WERI-Rb-1 (cell line): ENCODE measurements at places on chromosomes 2 and 18.

- no peak for DNase-seq
Observed at GRCh38 chr2:149004836-149005235, 33.7 kb upstream of the LYPD6B start.

DNA sequence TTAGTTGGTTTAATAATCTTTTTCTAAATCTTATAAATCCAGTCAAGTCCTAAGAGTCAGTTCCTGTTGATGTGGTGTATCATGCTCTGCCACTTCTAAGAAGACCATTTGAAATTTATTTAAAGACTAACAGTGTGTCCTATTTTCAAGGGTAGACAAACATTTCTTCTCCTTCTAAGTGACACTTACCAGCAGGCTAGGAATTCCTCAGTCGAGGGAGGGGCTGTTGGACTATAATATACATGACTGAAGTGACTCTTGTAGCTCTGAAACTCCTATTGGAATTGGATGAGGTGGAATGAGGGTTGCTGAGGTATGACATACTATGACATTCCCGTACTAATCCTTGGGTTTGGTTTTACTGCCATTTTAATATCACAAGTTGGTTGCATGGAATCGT is 30.6 kb downstream of the ITGB6 start:
- no peak for DNase-seq

DNA sequence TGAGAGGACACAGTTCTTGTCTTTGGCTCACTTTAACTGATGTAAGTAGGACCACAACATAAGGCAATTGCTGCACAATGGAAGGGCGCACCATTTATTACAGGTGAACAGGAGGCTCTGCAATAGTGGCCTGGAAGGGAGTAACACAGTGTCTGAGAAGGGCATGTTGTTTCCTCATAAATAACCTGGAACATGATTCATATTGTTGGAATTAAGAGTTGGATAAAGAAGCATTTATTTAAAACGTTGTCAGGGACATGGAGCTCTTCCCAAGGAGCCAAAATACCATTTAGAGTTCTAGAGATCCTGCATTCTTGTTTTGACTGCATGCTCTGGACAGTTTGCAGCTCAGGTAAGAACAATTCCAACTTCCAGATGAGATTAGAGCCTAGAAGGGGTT is 110.4 kb downstream of the PLCL1 start:
- no peak for DNase-seq

GRCh38 chr18:12803069-12803936 is 80.7 kb downstream of the PTPN2 start:
- DNase-seq: no peak

DNA sequence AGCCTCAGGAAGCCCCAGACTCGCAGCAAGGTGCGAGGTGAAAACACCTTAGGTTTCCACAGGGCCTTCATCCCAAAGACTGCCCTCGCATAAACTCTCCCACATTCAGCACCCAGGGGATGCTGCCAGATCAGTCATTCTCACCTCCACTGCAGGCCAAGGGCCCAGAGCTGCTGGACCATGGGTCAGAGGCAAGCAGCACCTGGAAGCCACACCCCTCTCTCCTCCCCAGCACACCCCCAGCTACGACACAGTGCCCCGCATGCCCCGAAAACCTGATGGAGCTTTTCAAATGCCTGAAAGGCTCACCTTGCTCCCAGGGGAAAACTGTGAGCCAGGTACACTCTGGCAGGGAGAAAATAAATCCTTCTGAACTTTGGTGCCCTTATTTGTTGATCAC is 31.9 kb upstream of the LDLRAD4 start:
- no peak for DNase-seq

GRCh38 chr2:186422226-186422625 is 63.8 kb upstream of the ZC3H15 start:
- DNase-seq: no peak

DNA sequence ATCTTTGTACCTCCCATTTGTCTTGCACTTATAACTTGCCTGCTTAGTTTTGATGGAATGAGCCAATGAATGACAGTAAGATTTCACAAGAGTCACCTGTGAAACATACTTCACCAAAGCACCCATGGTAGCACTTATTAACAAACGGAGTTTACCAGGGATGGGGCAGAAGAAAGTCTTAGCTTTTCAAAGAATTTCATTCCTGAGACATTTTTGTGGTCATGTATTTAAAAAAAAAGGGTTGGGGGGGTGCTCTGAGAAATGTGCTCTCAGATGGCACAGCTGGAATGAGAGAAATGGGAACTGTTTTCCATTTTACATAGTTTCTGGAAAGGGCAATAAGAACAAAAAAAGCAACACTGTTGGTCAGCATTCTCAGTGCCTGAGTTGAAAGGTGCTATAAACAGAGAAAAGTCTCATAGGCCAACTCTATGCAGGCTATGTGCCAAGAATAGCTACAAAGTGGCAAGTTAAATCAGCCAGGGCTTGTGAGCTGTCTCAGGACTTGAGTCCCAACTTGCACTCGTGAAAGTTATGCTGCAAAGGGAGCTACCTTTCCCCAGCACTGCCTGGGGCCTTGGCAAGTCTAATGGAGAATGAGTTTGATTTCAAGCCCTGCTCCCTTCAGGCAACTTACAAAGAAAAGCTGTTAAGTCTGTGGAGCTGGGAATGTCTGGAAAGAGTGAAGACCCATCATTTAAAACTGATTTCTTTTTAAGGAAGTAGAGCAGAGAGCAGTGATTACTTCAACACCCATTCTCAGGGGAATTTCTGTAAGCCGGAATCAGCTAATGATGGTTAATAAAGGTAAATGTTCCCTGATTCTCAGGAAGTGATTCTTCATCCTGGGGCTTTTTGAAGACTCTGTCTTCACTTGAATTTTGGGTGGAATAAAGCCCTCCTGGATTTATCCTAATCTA is 170.6 kb downstream of the SLC8A1 start:
- DNase-seq: no peak

DNA sequence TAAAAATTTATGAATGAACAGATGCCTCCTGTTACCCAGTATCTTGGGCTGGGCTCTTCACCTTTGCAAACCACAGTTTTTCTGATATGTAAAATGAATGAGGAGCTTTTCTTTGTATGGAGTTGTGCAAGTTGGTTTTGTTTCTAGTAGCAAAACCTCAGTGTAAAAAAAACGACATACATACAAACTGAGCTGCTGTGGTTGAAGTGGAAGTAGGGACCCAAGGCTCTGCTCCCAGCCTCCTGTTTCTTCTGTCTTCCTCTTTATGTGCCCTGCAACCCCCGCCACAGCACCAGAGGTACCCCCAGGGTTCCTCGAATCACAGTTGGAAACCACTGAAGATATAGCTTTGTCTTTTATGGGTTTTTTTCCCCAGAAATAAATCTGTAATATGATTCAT is 118.1 kb downstream of the MYO1B start:
- no peak for DNase-seq

DNA sequence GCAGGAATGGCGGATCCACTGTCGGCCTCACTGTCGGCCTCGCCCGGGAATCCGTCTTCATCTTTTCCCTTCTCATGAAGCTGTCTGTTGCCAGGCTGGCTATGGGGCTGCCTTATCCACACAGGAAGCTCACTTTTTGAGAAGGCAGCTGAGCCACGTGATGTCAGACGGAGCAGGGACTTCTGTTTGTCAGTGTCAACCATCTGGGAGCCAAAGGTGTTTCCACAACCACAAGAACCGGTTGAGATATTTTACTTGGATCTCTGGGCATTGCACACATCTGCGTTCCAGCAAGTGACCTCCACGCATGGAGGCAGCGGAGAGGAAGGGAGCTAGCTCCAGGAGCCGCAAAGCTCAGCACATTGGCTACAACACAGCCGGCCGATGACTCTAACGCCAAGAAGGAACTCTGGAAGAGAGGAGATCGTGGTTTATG is 27.4 kb upstream of the TAF1B start:
- peak; percentile 24 for DNase-seq

- no peak for DNase-seq
Observed at GRCh38 chr18:5539391-5539790, 4.4 kb downstream of the EPB41L3 start.

DNA sequence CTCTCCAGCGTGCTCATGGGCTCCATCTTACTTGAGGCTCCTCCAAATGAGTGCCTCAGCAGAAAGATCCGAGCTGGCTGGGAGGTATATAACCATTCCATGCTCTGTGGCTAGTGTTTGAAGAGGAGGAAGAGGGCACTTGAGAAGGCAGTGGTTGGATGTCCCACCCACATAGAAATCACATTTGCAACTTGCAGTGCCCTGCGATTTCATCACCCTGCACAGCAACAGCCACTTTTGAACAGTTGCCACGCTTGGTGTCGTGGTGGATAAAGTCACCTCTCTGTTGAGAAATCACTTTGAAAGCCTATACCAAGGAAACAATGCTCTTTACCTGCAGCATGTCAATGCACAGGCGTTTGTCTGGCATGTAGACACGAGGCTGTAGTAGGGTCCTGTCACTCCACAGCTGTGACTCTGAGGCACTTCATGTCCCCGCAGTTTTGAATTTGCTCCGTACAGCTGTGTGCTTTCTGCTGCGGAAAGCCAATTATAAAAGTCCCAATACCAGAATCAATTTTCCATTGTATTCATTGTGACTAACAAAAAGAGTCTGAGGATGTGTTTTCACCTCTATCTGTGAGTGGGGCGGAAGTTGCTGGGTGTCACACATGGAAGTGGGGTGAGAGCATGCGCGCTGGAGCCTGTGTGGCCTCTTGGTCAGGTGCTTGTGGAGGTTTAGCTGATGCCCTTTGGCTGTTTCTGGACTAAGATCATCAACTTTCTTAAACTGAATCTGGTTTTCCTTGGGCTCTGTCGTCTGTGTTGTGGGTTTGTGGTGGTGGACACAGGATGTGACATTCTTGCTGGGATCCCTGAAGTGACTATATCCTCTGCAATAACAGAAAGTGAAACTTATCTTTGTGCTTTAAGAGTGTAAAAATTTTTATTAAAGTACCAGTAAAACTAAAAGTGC is 2.8 kb downstream of the CNDP2 start:
- DNase-seq: no peak

DNA sequence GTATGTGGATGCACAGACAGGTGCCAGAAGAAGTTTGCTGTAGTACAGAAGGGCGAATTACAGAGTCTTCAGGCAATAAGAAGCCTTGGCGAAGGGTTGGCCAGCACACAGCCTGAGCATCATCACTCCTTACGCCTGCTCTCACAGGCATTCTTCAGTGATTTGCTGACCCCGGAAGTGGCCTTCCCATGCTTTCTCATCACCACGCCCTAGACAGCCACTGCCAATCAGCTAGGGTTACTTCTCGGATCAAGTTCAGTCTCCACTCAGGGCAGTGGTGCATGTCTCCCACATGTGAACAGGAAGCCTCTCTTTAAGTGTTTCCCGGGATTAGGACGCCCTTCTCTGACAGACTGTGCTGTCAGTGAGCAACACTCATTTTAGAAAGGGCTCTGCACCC is 81.8 kb downstream of the C1QL2 start:
- no peak for DNase-seq

DNA sequence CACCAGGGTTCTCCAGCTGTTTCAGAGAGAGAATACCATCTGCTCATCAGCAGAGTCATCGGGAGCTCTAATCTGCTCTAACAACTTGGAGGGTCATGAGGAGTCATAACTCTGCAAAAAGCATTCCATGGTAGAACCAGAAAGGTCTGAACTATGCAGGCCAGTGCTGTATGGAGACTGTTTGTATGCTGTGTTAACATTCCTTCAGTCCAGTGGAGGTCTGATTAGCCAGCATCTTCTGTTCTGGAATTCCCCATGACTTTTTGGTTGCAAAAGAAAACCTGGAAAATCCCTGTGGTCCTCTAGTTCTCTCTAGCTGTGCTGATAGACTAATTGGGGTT is 9.4 kb upstream of the ITGB6 start:
- DNase-seq: no peak

DNA sequence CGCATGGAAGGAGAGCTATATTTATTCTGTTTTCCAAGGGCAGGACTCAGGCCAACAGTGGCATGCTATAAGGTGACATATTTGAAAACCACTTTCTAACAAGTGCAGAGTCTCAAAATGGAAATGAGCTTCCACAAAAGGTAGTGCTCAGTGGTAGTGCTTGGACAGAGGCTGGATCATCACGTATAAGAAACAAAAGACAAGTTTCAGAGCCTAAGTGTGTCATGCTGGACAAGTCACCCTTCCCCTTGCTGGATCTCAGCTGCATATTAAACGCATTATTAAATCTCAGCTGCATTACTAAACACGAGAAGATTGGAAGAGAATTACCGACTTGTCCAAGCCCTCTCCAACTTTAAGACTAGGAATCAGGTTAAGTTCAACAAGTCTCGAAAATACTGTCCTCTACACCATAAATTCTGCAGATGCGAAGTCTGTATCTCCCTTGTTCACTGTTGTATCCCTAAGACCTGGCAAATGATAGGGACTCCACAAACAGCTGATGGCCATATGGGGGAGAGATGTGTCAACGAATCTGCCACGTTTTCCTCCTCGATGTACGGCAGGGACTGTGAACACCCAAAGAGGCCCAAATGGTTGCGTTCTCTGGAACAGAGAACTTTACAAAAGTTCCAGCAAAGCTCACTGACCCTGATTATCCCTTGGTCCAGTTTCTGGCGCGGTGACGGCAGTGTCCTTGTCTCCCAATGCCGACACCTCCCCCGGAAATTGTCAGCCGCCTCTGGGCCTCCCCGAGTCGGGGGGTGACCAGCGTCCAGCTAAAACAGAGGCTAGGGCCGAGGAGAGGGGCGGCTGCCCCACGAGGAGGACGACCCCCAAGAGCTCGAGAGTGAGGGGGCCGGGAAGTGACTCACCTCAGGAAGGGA is 611 bp downstream of the NOL10 start:
- DNase-seq: peak; percentile 18
